ENCODE measurements at places on chromosomes 13 and 19.

- no peak for DNase-seq
Measured at GRCh38 chr13:48580185-48580803, 47.4 kb upstream of the RCBTB2 start.

- no peak for DNase-seq
Measured at GRCh38 chr19:17883627-17884410, 12.1 kb downstream of the SLC5A5 start.

DNA sequence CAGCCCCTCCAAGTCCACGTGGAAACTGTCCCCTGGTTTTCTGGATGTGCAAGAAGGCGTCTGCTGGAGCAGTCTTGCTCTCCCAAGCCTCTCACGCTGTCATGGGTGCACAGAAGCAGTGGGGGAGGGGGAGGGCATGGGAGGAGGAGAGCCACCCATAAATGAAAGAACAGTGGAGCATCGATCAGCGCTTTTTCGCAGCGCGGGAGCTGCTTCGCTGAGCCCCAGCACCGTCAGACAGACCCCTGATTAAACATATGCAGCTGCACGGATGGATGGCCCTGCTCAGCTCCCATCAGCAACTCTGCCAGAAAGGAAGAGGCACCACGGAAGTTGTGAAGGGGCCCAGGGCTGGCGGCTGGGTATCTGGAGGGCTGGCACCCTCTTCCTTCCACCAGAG, 264.9 kb downstream of the UQCRFS1 start:
- DNase-seq, result no peak

- no peak for DNase-seq
Measured at GRCh38 chr13:27622102-27622820, 569 bp downstream of the POLR1D start.

DNA sequence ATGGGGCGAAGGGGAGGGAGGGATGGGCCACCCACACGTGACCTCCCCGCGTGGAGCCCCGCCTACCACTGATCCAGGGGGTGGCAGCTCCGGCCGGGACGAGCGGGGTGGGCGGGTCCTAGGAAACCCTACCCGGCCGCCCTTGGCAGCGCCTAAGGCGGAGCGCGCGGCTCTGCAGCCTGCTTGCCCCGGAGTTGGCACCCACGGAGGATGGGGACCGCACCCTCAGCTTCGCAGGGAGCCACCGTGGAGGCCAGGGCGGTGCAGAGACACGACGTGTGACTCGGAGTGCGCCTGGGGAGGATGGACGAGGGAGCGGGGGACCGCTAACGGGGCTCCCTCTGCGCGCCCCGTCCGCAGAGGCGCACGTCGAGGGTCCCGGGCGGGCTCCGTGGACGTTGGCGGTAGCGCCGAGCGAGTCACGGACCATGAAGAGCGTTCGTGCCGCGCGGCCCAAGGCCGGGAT, at the start of gene RGS9BP:
Gene RGS9BP, plus strand, starts transcription at position 129 of the 466 bp plus-strand sequence. CDS start 416 bp downstream, outside the sequence.
- peak; percentile 54 for DNase-seq
